ENCODE measurements at places on chromosomes 5 and 9. TPM values are rescaled to one million over a fixed set of nuclear protein-coding genes. Genes with fewer than 3 reads are reported as not detected.
A peak's percentile ranks its signal among the peaks of the same experiment; 100 is the strongest.

Gene CCDC192
- not detected for total RNA-seq

Gene SLC36A2
- total RNA-seq = not detected

Gene FYB1
- 2.4 TPM for total RNA-seq

Gene MEGF10
- 6.7 TPM for total RNA-seq

Gene CARTPT
- total RNA-seq = 3.3 TPM

Gene PRUNE2
- total RNA-seq = 4.1 TPM

Gene CCL27
- not detected for total RNA-seq

Gene CD14
- 0.84 TPM for total RNA-seq

Gene RGMB
- 10.5 TPM for total RNA-seq

Gene PDE6A
- 3.6 TPM for total RNA-seq

DNA sequence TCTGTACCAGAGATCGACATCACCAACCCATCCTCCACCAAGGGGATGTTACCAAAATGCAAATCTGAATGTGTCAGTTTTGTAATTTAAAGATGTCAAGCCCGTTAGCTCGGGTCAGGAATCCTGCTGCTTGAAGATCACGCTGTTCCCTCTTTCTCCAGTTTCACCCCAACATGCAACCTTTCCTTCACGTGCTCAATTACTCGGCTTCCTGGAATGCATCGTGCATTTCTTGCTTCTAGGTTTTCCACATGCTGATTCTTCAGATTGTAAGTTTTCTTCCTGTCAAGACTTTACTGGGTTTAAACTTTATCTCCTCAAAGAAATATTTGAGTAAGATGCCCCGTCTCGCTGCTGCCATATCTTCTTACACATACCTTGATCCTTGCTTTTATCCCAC, 209.5 kb upstream of the SNX2 start:
- H3K27me3 ChIP-seq = no peaks in the 10 kb centered on the region
- no peak overlapping the region for H3K27ac ChIP-seq
- no peak overlapping the region for H3K4me3 ChIP-seq
- H3K36me3 ChIP-seq = no peaks in the 10 kb centered on the region
- peak; percentile 22 for DNase-seq

DNA sequence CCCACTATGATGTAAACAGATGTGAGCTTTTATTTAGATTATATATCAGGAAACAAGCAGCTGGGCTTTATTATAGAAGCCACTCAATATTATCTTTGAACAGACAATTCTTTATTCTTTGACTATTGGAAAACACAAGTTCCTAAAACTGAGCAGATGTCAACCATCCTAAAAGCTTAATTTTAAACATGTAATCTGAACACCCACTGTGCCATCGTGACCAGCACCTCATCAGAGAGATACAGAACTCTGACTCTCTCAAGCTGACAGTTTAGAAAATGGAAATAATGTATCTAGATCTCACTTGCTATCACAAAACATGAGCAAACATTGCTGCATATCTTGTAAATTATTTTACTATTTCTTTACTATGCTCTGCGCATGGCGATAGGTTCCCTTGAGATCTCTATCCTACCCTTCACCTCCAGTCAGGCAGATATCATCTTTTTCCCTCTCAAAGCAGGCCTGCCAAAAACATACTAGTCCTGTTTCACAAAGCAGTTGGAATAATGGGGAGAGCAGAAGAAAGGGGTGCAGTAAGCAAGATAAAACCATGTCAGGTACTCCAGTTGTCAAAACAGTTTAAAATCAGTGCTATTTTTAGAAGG, 151.0 kb downstream of the KIAA0825 start:
- H3K4me1 ChIP-seq = no peaks in the 10 kb centered on the region
- no peaks in the 10 kb centered on the region for H3K36me3 ChIP-seq

GRCh38 chr5:134554319-134555222, 29.1 kb downstream of the JADE2 start:
- H3K27ac ChIP-seq = peak overlapping the region; percentile 42
- H3K4me3 ChIP-seq = no peak overlapping the region
- H3K27me3 ChIP-seq = no peaks in the 10 kb centered on the region
- peaks cover 12% of the 10 kb centered on the region for H3K4me1 ChIP-seq
- H3K36me3 ChIP-seq = no peaks in the 10 kb centered on the region

GRCh38 chr5:5777013-5777412, 354.5 kb downstream of the ICE1 start:
- H3K4me1 ChIP-seq = no peaks in the 10 kb centered on the region
- no peak for DNase-seq
- H3K27me3 ChIP-seq = no peaks in the 10 kb centered on the region
- H3K4me3 ChIP-seq = no peak overlapping the region

DNA sequence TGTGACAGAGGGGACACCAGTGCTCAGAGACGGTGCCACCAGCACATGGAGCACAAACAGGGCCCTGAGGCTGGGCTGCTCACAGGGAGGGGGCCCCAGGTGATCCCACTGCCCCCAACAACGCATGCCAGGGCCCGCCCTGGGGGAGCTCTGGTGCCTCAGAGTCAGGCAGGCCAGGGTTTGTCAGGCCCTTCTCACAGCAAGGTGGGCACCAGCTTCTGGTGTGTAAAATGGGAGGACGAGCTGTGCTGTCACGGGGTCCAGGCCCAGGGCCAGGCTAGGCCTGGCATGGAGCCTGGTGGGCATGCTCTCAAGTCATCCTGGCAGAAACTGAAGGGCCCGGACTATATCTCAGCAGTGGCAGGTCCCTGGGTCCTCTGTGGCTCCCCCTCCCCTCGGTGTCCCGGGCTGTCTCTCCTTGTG, 34.5 kb downstream of the PRRT1B start:
- H3K27me3 ChIP-seq = no peaks in the 10 kb centered on the region
- no peaks in the 10 kb centered on the region for H3K4me1 ChIP-seq
- H3K27ac ChIP-seq = no peak overlapping the region
- no peak overlapping the region for H3K4me3 ChIP-seq

GRCh38 chr5:88518131-88519016, 249.7 kb upstream of the TMEM161B start:
- H3K4me3 ChIP-seq = no peak overlapping the region
- H3K36me3 ChIP-seq = no peaks in the 10 kb centered on the region
- no peak for DNase-seq
- no peak overlapping the region for H3K27ac ChIP-seq

DNA sequence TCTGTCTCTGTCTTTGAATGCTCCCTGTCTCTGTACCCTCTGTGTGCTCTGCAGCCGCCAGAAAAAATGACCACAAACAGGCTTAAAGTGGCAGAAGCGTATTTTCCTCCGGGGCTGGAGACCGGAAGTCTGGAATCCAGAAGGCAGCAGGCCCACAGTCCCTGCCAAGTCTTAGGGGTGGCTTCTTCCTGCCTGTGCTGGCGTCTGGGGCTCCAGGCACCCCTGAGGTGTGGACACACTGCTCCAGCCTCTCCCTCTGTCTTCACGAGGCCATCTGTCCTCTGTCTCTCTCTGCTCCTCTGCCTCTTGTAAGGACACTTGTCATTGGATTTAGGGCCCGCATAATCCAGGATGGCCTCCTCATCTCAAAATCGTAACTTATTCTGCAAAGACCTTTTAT, 298.4 kb upstream of the IRX4 start:
- no peak overlapping the region for H3K4me3 ChIP-seq
- no peaks in the 10 kb centered on the region for H3K4me1 ChIP-seq
- no peaks in the 10 kb centered on the region for H3K27me3 ChIP-seq

- peaks cover 5% of the 10 kb centered on the region for H3K4me1 ChIP-seq
- no peak overlapping the region for H3K4me3 ChIP-seq
- no peaks in the 10 kb centered on the region for H3K36me3 ChIP-seq
These were observed 2.1 kb upstream of the TRMO start for GRCh38 chr9:97924386-97924785.

DNA sequence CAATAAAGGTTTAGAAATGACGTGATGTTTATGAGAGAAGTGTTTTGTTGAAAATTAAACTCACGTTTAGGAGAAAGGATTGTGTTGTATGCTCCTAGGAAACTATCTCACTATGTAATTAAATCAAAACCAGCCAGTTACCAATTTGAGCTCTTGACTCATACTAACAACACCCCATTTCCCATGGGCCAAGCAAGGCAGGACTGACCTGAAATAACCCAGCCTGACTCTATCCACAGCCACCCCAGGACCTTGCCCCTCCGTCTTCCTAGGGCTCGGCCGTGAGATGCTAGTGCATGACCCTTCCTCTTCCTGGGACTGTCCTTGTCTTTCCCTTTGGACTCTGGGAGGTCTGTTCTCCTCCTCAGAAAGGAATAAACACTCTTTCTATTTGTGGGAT, 16.4 kb downstream of the TLR4 start:
- no peaks in the 10 kb centered on the region for H3K4me1 ChIP-seq
- no peaks in the 10 kb centered on the region for H3K27me3 ChIP-seq
- no peak overlapping the region for H3K4me3 ChIP-seq
- no peaks in the 10 kb centered on the region for H3K36me3 ChIP-seq
- peak; percentile 13 for DNase-seq

DNA sequence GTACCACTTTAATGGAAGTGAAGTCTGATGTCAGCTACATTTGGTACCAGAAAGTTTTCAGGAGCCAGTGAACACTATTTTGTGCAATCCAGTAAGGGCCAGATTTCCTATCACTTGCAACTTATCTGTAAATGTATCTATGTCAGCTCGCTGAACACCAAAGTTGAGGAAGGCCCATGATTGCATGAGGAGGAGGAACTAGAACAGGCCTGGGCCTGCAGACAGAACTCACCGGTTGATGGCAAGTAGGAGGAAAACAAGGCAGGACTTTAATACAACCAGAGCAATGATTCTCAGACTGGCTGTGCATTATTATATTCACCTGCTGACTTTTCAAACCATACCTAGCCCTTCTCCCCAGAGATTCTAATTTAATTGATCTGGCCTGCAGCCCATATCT, 540.2 kb downstream of the CETN3 start:
- H3K4me1 ChIP-seq = no peaks in the 10 kb centered on the region
- DNase-seq = no peak
- no peaks in the 10 kb centered on the region for H3K36me3 ChIP-seq
- H3K27me3 ChIP-seq = no peaks in the 10 kb centered on the region
- no peak overlapping the region for H3K4me3 ChIP-seq
- H3K27ac ChIP-seq = no peak overlapping the region

DNA sequence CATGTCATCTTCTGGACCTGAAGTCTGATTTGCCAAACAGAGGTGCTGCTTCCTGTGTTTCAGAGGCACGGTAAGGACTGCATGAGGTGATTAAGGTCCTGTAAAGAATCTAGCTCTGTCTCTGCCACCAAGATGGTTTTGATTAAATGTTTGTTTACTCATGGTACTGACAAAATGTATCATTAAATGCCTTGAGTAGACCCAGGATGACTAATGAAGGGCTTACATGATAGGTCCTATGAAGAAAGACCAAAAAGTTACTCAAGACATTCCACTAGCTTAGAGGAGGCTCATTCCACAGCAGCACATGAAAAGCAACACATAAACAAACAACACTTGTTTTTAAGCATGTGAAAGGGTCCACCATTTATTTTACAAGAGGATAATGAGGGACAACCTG, 100.9 kb downstream of the BOD1 start:
- H3K36me3 ChIP-seq = no peaks in the 10 kb centered on the region
- no peak overlapping the region for H3K27ac ChIP-seq
- no peaks in the 10 kb centered on the region for H3K4me1 ChIP-seq
- peak; percentile 23 for DNase-seq
- H3K4me3 ChIP-seq = no peak overlapping the region
- no peaks in the 10 kb centered on the region for H3K27me3 ChIP-seq

DNA sequence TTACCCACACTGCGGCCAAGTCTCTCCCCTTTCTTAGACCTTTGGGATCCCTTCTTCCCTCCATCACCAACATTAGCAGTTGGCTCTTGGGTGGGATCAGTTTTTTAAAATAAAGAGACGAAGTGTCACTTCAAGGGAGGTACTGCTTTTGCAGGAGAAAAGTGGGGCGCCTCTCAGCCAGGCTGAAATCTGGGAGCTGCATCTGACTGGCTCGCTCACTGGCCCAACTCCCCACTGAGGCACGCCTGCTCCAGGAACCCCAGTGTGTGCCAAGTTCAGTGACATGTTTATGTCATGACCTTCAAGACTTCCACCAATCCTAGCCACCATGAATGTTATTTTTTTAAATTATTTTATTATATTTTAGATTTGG, 130.5 kb downstream of the MVB12B start:
- no peaks in the 10 kb centered on the region for H3K36me3 ChIP-seq
- H3K4me3 ChIP-seq = no peak overlapping the region
- no peak for DNase-seq
- H3K27ac ChIP-seq = no peak overlapping the region
- peaks cover 3% of the 10 kb centered on the region for H3K4me1 ChIP-seq

- no peak overlapping the region for H3K4me3 ChIP-seq
- H3K36me3 ChIP-seq = no peaks in the 10 kb centered on the region
- H3K27ac ChIP-seq = no peak overlapping the region
- DNase-seq = no peak
- H3K4me1 ChIP-seq = no peaks in the 10 kb centered on the region
- H3K27me3 ChIP-seq = peaks cover 10% of the 10 kb centered on the region
These were observed 92.7 kb downstream of the HRH2 start for GRCh38 chr5:175750511-175750931.

DNA sequence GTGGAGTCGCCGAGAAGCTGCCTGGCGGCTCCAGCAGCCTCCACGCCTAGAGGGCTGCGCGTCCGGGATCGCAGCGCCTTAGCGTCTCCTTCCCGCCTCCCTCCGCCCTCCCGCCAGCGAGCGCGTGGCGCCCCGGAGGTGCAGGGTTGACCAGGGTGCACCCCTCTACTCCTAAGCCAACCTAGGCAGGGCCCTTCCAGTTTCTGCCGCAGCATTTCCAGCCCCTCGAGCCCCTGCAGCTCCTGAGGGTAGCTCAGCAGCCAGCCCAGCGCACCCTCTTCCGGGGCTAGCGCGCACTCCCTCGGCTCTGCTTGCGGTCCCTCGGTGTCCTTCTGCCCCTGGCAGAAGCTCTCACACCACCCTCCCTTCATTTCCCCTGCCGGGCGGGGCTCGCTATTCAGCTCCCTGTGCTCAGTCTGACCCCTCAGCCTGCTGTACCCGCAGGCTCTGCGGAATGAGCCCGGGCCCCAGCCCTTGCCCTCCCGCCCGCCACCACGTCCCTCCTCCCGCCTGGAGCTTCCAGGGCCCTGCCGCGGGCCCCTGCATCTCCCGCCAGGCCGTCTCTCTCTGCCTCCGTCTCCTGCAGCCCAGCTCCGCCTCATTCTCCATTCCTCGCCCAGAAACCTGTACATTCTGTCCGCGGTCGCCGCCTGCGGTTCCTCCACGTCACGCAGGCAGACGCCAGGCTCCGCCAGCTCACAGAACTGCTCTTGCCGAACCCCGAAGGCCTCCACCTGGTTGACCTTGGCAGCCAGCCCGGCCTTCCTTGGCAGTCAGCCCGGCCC, 61.8 kb downstream of the SPATA31C2 start:
- H3K4me1 ChIP-seq = peaks cover 6% of the 10 kb centered on the region
- DNase-seq = peak; percentile 90
- peak overlapping the region; percentile 54 for H3K4me3 ChIP-seq
- no peaks in the 10 kb centered on the region for H3K27me3 ChIP-seq

GRCh38 chr5:151825445-151825844, 53.7 kb downstream of the G3BP1 start:
- no peak overlapping the region for H3K27ac ChIP-seq
- no peak overlapping the region for H3K4me3 ChIP-seq
- no peaks in the 10 kb centered on the region for H3K27me3 ChIP-seq
- no peaks in the 10 kb centered on the region for H3K36me3 ChIP-seq

DNA sequence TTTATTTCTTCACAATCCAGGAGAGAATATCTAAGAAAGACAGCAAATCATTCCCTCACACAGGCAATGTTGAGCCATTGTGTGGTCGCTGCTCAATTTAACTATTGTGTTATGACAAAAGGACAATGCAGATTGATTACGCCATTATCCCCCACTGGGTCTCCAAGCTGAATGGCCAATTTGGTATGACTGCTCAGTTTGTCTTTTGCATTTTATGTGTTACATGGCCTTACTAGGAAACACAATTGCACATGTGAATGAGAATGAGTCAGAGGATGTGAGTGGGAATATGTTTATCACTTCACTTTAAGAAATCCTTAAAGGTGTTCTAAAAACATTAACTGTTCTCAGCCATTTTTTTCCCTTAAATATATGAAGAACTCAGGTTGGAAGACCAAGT, 108.3 kb downstream of the FAM174A start:
- H3K4me1 ChIP-seq = no peaks in the 10 kb centered on the region
- no peak for DNase-seq
- H3K27me3 ChIP-seq = no peaks in the 10 kb centered on the region
- H3K36me3 ChIP-seq = no peaks in the 10 kb centered on the region
- no peak overlapping the region for H3K4me3 ChIP-seq

All from hepatocyte (in vitro differentiated cells).